Glutamatergic neuron (in vitro differentiated cells): ENCODE measurements at places on chromosomes 3 and 15. TPM values are rescaled to one million over a fixed set of nuclear protein-coding genes. Genes with fewer than 3 reads are reported as not detected.

AADACL2 gene
- total RNA-seq, result not detected

DAPK2 gene
- 2.6 TPM for total RNA-seq

- no peaks in the 10 kb centered on the region for H3K27me3 ChIP-seq
- H3K36me3 ChIP-seq, result no peaks in the 10 kb centered on the region
- H3K27ac ChIP-seq, result no peak overlapping the region
- peaks cover 3% of the 10 kb centered on the region for H3K4me1 ChIP-seq
Measured at GRCh38 chr3:177944228-177944661, 592.0 kb upstream of the KCNMB2 start.

DNA sequence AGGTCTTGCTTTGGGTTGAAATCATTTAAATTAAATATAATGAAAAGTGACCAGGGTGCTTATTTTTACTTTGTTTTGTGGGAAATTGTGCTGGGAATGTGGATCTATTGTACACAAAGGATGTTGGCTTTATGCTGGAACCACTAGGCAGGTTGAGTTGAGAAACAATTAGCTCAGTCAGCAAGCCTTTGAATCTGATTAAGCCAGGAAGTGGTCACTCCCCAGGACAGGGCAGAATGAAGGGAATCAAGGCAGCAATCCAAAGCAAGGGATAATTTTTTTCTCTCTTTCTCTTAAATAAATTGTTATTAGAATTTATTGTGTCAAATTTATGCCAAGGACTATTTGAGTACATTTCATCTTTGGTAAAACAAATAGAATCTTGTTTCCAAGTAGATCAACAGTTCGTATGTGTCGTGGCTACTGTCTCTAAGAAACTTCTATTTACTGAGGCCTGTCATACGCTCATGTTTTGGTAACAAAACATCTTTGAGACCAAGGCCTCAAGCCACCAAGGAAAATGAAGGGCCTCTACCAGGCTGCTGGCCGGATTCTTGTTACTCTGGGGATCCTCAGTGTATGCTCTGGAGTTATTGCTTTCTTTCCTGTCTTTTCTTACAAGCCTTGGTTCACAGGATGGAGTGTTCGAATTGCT lies at the start of gene TMEM212:
TMEM212 (plus strand) TSS at position 486 of the 655 bp plus-strand sequence; CDS start at position 521, 35 bp downstream.
- DNase-seq, result no peak
- no peaks in the 10 kb centered on the region for H3K27me3 ChIP-seq
- no peak within 1 kb of the TSS for H3K4me3 ChIP-seq
- H3K27ac ChIP-seq, result no peak within 1 kb of the TSS

DNA sequence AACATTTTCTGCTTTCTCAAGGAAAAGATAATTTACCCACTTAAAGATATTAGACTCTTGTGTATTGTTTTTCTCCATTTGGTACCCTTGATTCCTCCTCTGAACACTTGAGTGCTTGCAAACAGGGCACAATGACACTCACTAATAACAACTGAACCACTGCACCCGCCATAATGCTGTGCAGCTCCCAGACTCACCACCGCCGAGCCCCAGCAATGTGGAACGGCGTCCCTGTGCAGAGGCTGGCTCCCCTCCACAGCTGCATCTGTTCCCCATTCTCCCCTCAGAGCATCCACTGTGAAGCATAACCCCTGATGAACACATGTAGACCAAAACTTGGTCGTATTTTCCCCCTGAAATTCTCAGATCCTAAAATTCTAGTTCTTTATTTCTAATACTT lies 276.2 kb upstream of the PLSCR5 start:
- no peaks in the 10 kb centered on the region for H3K27me3 ChIP-seq
- no peaks in the 10 kb centered on the region for H3K36me3 ChIP-seq
- no peak overlapping the region for H3K27ac ChIP-seq
- H3K4me3 ChIP-seq, result no peak overlapping the region
- H3K4me1 ChIP-seq, result peaks cover 10% of the 10 kb centered on the region
